ENCODE measurements at places on chromosomes 16 and 17. TPM values are rescaled to one million over a fixed set of nuclear protein-coding genes. Genes with fewer than 3 reads are reported as not detected.

Gene NPB
- total RNA-seq = 0.17 TPM

Gene C17orf50
- total RNA-seq = not detected

Gene OR3A2
- total RNA-seq = 2.6 TPM

Gene VPS35
- total RNA-seq = 84.9 TPM

Gene SCPEP1
- total RNA-seq = 21.7 TPM

Gene ADPRM
- total RNA-seq = 7.8 TPM

Gene TUBD1
- total RNA-seq = 10.6 TPM

Gene OTOP3
- not detected for total RNA-seq

Gene ODF4
- total RNA-seq = not detected

Gene OR2C1
- not detected for total RNA-seq

Gene YPEL3
- 25.8 TPM for total RNA-seq

Gene P2RX1
- total RNA-seq = 3.9 TPM

Gene TNFRSF13B
- total RNA-seq = 2.3 TPM

DNA sequence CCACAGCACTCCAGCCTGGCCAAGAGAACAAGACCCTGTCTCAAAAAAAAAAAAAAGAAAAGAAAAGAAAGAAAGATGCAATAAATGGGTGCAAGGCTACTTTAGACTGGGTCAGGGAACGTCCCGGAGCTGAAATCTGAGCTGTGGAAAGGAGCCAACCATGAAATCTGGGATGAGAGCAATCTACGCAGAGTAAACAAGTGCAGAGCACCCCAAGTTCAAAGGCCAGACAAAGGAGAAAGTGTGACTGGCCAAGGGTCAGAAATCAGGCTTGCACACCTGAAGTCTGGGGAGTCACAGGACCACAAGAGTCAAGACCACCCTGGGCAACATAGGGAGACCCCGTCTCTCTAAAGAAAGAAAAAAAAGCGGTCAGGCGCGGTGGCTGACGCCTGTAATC is 2.8 kb downstream of the SHMT1 start:
- DNase-seq = no peak

GRCh38 chr17:78734793-78735641 is 47.1 kb downstream of the CYTH1 start:
- peak; percentile 61 for DNase-seq

GRCh38 chr16:26524281-26524680 is 542.4 kb upstream of the C16orf82 start:
- DNase-seq = no peak

DNA sequence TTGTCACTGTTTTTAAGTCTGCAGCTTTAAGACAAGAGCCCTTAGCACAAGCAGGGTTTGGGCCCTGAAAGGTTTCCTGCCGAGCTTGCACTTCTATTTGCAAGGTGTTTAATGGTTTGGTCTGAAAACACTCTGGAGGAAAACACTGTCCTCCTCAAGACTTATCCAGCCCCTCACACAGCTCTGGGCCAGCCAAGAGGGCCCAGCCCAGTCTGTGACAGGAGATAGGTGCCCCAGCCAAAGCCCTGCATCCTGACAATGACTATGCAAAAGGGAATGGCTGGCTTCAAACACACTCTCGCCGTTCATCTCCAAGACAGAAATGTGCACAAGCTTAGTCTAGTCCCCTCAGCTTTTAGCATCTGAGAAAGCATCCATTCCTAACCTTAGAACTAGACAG is 26.9 kb downstream of the MPG start:
- DNase-seq = no peak

GRCh38 chr16:21026846-21027245 is 123.8 kb downstream of the DNAH3 start:
- no peak for DNase-seq

DNA sequence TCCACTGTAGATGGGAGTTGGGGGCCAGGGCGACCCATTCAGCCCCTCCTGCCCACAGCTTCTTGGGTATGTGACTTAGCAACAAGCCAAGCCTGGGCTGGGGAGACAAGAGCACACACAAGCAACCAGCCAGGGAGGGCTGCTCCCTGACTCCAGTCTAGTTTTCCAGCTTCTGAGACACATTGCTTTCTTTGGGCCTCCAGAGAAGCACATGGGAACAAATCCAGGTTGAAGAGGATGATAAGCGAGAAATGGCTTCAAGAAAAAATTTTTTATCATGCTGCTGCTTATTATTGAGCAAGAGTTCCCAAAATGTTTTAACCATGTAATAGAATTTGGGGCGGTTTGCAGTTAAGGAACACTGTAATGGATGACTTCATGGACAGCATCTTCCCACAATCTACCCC is 173.7 kb downstream of the SOX9 start:
- no peak for DNase-seq

DNA sequence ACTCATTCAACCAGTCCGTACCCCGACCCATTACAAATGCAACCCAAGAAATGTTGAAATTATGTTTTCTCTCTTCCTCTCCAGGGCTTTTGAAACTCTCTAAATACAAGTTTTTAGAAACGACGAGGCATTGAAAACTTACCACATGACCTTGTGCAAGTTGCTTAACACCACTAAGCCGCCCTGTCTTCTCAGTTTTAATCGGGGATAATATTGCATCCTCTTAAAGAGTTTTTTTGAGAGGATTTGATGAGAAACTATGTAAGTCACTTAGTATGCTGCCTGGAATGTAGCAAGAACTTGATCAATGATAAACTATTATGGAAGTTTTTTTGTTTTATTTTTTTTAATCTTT is 149.0 kb upstream of the FAM20A start:
- DNase-seq = no peak

DNA sequence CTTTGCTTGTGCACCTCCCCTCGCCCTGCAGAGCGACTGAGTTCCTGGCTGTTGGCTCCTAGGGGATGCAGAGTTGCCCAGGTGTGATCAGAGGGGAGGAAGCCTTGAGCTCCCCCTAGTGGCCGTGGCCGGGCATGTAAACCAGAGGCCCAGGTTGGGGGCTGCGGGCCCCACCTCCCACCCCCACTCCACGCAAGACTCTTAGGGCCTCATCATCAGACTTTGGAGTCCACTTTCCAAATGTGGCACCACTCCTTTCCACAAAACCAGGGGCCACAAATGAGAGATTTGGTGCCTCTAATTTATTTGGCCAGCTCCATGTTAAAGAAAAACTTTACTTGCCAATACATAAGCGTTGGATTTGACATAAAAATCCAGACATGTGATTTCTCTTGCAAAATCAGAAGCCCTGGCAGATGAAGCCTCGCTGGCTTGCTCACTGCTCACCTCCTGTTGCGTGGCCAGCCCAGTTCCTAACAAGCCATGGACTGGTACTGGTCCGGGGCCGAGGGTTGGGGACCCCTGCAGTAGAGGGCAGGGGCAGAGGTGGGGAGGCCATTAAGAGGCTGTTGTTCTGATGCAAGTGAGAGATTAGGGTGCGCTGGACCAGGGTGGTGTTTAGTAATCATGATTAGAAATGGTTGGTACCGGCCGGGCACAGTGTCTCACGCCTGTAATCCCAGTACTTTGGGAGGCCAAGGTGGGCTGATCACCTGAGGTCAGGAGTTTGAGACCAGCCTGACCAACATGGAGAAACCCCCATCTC is 28.7 kb upstream of the GAS7 start:
- peak; percentile 64 for DNase-seq

DNA sequence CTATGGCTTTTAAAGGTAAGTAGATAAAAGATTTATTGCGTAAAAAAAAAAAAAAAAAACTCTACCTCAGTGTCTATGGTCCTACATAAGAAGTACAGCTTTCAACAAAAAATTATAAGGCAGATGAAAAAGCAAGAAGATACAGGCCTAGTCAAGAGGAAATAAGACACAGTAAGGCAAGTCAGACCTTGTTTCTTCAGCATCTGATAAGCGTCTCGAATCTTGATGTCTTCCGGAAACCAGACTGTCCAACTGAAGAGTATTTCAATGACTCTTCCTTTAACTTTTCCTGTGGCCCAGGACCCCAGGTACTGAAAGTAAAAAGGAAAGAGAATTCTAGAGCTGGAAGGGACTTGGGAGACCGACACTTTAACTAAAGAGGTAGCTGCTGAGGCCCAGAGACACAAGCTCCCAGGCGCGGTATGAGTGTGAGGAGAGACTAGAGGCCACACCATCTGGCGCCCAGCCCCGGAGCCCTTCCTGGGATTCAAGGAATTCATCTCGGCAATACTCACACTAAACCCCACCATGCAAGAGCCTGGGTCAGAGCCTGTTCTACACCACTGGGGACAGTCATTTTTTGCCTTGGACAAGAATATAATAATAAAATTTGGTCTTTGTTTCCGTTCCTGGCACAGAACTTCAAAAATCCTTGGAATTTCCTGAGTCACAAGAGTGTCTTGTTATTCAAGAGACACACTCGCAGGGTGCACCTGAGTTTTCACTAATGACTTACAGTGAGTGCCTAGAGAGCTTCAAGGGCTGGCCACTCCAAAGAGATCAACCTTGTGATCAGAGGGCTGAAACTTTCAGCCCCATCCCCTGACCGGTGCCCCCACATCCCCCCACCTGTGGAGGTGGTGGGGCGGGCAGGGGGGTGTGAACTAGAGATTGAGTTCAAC is 18.6 kb downstream of the GGA2 start:
- DNase-seq = no peak

DNA sequence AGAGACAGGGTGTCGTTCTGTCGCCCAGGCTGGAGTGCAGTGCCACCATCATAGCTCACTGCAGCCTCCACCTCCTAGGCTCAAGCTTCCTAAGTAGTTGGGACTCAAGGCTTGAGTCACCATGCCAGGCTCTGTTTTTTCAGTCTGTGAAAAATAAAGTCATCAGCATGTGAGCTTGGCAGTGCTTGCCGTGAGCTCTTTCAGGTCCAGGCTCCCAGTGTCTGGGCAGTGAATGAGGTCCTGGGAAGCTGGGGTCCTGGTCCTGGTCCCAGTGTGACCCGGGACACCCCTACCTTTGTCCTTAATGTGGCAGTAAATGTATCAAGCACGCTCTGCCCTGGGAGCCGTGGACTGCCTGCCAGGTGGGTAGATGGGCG is 22.9 kb upstream of the RPL13 start:
- DNase-seq = no peak

GRCh38 chr16:88482630-88483391 is 29.7 kb downstream of the ZFPM1 start:
- no peak for DNase-seq

- DNase-seq = peak; percentile 38
Measured at GRCh38 chr16:57610611-57611010, 17.8 kb upstream of the ADGRG1 start.

DNA sequence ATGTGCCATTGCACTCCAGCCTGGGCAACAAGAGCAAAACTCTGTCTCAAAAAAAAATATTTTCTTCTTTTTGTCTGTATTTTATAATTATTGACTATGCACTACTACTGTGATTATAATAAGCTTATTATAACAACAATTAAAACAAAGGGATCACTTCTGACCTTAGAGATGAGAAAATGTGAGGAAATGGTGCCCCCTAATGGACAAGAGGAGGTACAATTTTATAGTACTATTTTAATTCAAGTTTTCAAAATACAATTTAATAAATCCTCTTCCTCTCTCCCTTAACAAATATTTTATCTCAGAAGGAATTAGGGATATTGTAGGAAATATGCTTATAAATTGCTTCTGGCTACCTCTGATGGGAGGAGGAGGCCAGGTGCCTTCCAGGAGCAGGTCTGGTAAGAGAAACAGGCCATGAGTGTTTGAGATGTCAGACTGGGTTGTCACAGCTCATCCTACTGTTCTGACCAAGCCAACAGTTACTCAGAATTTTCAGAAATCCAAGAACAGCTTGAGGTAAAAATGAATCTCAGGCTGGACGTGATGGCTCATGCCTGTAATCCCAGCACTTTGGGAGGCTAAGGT is 14.0 kb downstream of the VPS53 start:
- peak; percentile 68 for DNase-seq

Measured in natural killer cell treated with Interleukin-12 subunit alpha and Interleukin-12 subunit beta and Interleukin-15 and Interleukin-18, amount 100 ng/mL, for 72 hours (primary cell).